Cardiac fibroblast (primary cell): ENCODE measurements at places on chromosomes 12 and 14.

DNA sequence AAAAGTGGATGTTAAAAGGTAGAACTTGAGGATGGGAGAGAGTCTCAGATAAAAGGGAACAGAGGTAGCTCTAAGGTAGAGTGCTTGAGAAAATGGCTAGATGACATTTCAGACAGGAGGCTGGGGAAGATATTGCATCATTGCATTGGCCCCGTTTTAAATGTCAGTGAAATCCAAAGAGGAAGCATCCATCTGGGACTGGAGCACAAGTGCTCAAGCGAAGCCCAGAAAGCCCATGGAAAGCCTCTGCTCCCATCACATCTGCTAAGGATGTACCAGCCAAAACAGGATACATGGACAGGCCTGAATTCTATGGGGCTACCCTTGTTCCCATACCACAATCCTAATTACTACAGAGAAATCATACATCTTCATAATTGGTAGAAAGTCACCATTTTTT is 581.5 kb upstream of the TMEM132C start:
- no peak for DNase-seq

DNA sequence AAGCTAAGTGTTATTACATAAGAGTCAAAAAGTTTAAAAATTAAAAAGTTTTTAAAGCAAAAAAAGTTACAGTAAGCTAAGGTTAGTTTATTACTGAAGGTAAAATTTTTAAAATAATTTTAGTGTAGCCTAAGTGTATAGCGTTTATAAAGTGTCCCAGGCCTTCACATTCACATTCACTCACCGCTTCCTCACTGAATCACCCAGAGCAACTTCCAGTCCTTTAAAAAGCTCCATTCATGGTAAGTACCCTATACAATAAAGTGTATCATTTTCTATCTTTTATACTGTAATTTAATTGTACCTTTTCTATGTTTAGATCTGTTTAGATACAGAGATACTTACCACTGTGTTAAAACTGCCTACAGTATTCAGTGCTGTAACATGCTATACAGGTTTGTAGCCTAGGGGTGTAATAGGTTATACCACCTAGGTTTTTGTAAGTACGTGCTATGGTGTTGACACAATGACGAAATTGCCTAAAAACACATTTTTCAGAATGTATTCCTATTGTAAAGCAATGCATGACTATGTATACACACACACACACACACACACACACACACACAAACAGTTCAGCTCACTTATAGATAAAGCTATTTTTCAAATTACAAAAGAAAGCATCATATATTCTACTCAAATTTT is 3.7 kb downstream of the CLEC14A start:
- DNase-seq, result peak; percentile 12

DNA sequence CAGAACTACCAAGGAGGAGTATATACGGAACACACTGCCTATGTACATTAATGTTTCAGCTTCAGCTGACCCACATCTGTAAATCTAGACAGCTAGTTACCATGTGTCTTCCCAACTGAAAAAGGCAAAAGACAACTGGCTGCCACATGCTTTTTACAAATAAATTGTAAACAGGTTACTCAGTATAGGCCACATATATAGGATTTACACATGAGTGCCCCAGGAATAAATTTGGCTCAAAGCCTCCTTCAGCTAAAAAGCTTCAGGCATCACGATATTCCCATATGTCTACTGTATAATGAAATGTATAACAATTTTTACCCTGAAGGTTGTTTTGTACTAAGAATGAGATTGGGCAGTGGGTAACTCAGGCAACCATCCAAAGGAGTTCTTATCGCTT is 175.9 kb upstream of the BMP4 start:
- DNase-seq, result no peak

DNA sequence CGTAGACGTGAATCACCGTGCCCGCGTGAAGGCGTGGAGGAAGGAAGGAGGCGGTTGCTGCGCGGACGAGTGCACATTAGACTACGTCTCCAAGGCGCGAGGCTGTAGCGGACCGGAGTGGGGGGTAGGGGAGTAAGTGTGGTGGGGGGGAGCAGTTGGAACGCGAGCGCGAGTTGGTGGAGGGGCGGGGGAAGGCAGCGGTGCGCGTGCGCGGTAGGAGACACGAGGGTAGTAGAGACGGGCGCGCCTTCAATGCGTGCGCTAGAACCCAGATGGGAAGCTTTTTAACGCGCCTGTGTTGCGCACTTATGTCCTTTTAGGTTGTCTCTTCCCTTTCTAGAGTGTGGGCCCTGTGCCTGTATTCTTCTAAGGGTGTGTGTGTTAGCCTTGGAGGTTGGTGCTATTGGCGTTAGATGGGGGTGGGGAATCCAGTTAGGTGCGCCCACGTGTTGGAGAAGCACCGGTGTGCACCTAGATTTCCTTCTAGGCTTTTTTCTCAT is 604 bp downstream of the EIF4B start:
- DNase-seq, result peak; percentile 74

DNA sequence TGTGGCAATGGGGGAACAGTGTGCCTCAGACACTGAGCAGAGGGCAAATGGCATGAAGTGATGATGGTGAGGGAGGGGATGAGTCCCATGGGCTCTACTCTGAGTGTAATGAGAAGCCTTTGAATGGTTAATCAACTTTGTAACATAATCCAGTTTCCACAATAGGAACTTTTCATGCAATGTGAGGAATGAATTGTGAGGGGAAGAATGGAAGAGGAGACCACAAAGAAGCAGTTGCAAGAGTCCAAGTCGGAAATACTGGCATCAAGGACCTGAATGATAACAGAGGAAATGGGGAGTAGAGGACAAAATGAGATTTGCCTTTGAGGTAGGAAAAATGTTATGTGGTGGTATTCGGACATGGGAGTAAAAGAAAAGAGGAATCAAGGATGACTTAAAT is 476.9 kb upstream of the PRICKLE1 start:
- DNase-seq, result peak; percentile 5

- DNase-seq, result peak; percentile 91
Measured at GRCh38 chr12:89542912-89543592, 17.2 kb upstream of the POC1B start.

DNA sequence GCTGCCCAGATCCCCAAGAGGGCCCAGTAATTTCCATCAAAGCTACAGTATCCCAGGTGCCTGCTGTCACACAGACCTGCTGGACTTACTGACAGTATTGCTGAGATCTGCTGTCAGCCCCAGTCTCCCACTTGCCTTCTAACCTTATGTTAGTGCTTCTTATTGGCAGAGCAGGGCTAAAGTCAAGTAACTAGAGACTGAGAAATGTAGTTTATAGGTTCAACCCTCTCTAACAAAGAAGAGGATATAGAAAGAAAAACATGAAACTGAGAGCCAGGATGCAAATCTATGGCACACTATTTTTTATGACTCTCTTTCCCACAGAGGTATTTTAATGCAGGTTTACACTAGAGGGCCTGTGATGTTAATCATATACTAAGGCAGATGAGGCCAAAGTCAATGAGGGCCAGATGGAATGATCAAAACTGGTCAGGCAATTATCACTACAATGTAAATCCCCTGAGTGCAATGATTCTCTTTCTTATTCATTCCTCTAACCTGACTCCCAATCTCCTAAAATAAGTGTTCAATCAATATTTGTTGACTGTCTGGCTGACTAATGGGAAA is 781.9 kb downstream of the VRK1 start:
- no peak for DNase-seq

GRCh38 chr14:30362369-30363218 is 196.4 kb upstream of the G2E3 start:
- DNase-seq, result no peak

GRCh38 chr12:52010692-52011601 is 4.2 kb downstream of the TAMALIN start:
- DNase-seq, result no peak

DNA sequence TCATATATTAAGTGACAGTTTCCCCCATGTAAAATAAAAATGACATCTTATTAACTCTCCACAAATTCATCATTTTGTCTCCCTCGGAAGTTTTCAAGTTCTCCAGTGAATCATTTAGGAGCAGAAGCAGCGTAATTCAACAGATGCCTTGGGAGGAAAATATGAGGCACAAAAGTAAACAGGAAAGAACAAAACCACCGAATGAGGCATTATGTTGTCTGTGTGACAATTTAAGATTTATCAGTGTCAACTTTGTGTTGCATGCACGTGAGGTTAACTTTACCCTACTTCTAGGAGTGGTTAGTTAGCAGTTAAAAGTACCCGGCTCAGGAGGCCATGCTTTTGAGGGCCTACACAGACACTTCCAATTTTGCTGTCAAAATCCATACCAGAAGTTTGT is 258.6 kb downstream of the IPO8 start:
- DNase-seq, result peak; percentile 59

GRCh38 chr14:74801396-74801795 is 38.3 kb downstream of the YLPM1 start:
- no peak for DNase-seq

GRCh38 chr12:21849878-21850277 is 75.4 kb upstream of the KCNJ8 start:
- DNase-seq, result no peak

GRCh38 chr14:80037349-80037748 is 174.0 kb downstream of the DIO2 start:
- DNase-seq, result no peak

- peak; percentile 20 for DNase-seq
Measured at GRCh38 chr14:76772300-76773187, 11.3 kb downstream of the VASH1 start.

DNA sequence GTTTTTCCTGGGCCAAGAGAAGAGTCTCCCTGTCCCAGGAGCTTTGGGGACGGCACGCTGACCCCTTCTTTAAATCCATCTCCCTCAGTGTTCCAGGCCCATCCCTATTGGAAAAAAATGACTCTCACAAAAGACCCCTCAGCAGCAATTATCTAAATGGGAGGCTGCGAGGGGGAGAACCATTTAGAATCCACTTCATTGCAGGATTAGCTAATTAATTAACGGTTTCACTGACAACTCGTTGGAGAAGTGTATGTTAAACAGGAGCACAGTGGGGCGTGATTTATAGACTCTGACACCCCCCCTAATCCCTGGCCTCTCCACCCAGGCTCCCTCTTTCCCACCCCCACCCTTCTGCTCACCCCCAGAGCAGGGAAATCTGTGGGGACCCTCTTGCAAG is 162.8 kb upstream of the LHX5 start:
- DNase-seq, result no peak

DNA sequence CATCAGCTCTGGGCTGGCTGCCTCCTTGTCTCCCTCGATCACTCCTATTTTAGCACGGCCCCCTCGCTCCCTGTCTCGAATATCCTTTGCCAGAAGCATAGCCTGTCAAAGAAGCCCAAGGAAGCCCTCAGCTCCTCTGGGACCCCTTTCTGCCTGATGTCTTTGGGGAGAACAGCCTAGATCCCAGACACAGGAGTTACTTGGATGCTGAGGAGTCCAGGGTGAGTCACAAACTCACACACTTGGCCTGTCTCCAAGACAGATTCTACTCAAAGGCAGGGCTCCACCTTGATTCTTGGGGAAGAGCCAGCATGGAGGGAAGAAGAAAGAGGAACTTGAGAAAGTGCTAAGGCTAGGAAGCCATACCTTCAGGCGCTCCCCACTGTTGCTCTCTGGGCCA is 8.1 kb downstream of the AVIL start:
- DNase-seq, result peak; percentile 78

DNA sequence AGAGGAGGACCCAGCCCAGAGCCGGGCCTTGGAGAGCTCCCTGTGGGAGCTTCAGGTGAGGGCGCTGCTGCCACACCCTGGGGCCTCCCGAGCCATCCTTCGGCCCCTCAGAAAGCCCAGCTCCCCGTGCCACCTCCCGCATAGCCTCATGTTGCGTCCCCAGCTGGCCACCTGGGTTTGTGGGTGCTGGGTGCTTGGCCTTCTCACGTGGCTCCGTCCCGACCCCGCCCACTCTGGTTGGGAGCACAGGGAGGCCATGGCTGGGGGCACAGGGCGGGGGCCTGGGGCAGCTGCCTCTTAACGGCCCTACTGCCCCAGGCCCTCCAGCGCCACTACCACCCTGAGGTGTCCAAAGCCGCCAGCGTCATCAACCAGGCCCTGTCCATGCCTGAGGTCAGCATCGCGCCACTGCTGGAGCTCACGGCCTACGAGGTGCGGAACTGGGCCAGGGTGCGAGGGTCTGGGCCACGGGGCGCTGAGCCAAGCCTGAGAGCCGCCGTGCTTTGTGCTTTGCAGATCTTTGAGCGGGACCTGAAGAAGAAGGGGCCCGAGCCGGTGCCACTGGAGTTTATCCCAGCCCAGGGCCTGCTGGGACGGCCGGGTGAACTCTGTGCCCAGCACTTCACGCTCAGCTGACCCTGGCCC is 7.6 kb downstream of the NOC4L start:
- DNase-seq, result no peak

DNA sequence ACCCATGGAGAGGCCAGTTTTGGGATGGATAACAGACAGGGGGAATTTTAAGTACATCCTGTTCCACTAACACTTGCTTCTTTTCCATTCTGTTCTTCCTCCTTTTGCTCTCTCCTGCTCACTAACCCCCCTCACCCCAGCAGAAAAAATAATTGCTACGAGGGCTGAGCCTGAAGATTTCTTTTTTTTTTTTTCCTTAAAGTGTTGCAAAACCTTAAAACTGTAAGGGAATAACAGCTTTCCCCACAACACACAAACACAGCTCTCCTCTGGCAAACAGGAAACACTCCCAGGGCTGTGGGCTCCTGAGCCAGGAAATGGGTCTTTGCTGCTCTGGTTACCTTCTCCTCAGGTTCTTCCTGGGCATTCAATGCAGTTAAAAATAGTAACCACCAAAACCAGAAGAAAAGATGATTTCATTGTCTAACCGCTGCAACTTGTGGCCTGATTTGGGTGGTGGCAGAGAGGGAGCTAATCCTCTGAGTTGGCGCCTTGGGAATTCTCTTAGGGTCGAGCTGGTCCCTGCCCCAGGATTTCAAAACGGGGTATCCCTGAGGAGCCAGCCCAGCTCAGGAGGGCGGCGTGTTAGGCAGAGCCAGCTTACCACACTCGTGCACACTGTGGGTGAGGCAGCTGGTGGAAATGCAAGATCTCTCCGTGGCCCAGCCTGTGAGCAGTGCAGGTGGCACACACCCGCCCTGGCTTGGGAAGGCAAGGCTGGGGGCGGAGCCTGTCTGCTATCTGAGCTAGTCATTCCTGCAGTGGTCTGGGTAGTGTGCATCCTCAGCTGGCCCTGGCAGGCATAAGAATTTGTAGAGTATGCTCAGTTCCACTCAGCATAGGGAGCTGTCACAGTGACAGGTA is 17.1 kb upstream of the EMP1 start:
- DNase-seq, result peak; percentile 72

DNA sequence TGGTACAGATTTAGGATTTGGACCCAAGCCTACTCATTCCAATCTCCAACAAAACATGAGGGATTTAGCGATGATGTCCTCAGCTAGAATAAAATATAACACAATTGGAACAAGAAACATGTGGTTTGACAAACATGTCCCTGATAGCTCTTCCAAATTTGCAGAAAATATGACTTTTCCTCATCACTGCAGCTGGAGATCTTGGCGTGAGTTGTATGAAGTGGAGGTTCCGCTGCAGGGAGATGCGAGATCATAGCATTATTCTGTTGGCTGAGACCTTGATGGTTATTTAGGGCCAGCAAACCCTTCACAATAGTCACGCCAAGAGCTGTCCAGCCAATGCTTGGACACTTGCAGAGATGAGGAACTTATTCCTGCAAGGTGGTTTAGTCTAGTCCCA is 413.4 kb upstream of the TBX3 start:
- DNase-seq, result no peak

- no peak for DNase-seq
Measured at GRCh38 chr12:1283316-1283715, 292.3 kb downstream of the ERC1 start.

- no peak for DNase-seq
Measured at GRCh38 chr14:32618991-32619390, 289.9 kb downstream of the AKAP6 start.

GRCh38 chr12:121776190-121777098 is 17.0 kb downstream of the RHOF start:
- peak; percentile 71 for DNase-seq
